AG20443 (cell line): ENCODE measurements at places on chromosomes 11 and 22.

GRCh38 chr11:13007182-13008060 lies 1.7 kb upstream of the RASSF10 start:
- no peak for DNase-seq

DNA sequence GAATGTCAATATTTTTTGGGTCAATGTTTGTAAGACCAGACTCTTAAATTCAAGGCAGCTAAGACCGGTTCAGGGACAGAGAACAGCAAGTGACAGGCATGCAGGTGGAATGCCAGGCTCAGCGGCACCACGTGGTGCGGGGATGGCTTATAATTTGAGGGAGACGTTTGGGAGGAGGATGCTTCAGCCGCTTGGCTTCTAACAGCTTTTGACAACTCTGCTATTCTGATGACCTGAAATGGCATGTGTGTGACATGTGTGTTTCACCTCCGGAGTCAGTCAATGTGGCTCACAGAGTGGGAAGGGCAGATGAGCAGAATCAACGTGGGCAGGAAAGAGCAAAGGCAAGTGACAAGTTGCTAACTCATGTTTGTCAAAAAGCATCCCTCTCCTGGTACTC lies 228.3 kb downstream of the KIRREL3 start:
- DNase-seq = no peak

GRCh38 chr11:43282607-43283440 lies 29.0 kb upstream of the API5 start:
- peak; percentile 70 for DNase-seq

DNA sequence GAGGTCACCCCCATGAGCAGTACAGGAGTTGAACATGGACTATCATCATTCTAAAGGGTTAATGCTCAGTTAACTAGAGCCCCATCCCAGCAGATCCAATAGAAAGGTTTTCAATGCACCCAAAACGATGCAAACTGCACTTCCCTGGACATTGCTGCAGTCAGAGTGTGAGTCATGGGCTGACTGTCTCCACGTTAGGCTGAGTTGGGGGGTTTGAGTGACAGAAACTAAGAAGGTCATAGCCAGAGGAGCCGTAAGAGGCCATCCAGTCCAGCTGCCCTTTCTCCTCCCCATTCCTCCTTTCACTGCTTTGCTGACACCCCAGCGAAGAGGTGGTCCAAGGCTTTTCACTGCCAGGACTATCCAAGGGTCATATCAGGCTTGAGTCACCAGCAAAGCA lies 10.5 kb upstream of the OR2AT4 start:
- no peak for DNase-seq

- DNase-seq = no peak
Measured at GRCh38 chr22:17346578-17346977, 22.7 kb upstream of the CECR2 start.

DNA sequence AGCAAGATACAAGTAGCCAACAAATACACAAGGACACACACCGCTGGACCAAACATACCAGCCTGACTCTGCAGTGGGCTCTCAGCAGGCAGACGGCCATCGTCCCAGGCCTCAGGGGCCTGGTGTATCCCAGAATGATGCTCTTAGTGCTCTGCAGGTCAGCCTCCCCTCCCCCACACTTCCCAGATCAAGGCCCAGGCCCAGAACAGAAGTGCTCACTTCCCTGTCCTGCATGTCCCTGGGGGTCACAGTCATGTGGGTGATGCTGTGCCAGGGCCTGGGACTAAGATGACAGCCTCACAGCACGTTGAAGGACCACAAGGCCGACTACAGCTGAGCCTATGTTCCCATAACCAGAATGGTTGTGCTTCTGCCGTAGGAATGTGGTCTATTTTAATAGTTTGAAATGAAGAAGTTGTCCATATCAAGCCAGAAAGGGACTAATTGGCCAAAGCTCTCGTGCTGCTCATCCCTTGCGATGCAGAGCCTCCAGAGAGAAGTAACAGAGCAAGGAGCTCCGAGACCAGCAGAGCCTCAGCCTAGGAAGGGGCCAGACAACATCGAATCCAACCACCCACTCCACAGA lies 48.6 kb downstream of the GAB4 start:
- DNase-seq = peak; percentile 4

GRCh38 chr22:40605761-40606160 lies 30.8 kb downstream of the MRTFA start:
- peak; percentile 31 for DNase-seq

DNA sequence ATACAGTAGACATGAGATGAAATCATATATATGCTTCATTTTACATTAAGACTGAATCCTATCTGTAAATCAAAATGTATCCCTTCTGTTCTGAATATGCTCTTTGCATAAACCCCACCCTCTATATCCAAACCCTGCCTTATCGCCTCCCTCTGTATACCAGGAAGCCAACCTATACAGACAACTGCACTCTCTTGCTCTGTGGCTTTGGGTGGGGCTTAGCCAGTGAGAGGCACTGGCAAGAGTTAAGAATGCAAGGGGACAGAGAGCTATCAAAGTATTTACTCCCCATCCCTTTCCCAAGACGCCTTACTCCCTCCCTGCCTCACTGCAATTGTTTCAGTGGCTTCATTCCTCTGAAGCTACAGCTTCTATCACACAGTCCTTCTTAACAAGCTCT lies 309.8 kb downstream of the TTC28 start:
- DNase-seq = no peak

GRCh38 chr11:38562562-38562961 lies 1964.5 kb upstream of the RAG2 start:
- DNase-seq = no peak

GRCh38 chr22:46041642-46042041 lies 64.7 kb upstream of the WNT7B start:
- no peak for DNase-seq

- DNase-seq = no peak
Measured at GRCh38 chr11:15476371-15476917, 361.7 kb downstream of the INSC start.

DNA sequence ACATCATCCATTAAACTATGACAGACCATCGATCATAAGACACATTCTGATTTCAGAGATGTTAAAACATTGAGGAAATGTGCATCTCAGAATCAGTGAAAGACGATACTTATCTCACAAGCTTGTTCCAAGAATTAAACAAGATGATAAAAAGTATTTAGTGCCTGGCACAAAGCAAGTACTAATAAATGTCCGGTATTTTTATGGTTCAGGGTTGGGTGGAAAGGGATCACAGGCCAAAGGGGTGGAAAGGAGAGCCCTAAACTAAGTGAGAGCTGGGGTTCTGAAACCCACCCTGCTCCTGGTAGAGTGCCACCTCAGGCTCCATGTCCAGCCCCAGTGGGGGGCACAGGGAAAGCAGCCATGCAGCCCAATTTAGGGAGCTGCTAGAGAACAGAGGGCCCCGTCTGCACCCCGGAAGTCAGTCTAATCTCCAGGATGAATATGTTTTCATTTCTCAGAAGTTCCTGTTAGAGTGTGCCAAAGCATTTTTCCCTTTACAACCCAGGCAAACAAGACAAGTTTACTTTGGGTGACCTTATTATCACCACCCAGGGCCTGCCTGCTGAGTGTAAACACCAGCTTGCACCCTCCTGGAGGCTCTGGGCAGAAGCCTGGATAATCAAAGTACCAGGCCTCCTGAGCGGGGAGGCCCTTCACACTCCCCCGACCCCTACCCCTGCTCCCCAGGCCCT lies 3.8 kb upstream of the CREB3L1 start:
- no peak for DNase-seq

- DNase-seq = no peak
Measured at GRCh38 chr22:26586556-26587325, 3.2 kb downstream of the TPST2 start.

- no peak for DNase-seq
Measured at GRCh38 chr22:27576413-27576812, 225.1 kb downstream of the MN1 start.

GRCh38 chr11:115333121-115333520 lies 171.1 kb downstream of the CADM1 start:
- DNase-seq = peak; percentile 18

DNA sequence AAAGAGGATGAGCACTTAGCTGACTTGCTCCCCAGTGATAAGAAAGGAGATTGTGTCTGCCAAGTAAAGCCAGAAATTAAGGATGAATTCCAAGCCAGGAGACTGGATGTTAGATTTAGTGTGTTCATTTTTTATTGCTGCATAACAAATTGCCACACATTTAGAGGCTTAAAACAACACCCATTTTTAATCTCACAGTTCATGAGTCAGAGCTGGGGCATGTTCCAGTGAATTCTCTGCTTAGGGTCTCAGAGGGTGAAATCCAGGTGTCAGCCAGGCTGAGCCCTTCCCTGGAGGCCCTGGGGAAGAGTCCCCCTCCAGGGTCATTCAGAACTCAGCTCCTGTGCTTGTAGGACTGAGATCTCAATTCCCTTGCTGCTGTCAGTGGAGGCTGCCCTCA lies 352.8 kb downstream of the BUD13 start:
- no peak for DNase-seq

DNA sequence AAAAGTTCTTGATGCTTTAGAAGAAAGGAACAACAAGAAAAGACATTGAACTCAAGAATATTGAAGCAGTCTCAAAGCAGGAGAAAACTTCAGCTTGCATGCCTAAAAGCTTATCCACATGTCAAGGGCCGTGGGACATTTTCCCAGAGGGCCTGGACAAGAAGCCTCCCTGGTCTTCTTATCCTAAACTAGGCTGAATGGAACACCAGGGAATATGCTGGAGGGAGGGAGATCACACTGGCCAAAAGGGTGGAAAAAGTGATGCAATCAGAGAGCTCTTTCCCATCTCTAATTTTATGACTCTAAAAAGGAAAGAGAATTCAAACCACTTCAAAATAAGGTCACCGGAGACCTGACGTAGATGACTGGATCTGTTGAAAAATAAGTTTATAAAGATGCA lies 107.2 kb downstream of the MPPED2 start:
- DNase-seq = no peak

- DNase-seq = peak; percentile 38
Measured at GRCh38 chr11:62048100-62048499, 75.7 kb upstream of the INCENP start.

DNA sequence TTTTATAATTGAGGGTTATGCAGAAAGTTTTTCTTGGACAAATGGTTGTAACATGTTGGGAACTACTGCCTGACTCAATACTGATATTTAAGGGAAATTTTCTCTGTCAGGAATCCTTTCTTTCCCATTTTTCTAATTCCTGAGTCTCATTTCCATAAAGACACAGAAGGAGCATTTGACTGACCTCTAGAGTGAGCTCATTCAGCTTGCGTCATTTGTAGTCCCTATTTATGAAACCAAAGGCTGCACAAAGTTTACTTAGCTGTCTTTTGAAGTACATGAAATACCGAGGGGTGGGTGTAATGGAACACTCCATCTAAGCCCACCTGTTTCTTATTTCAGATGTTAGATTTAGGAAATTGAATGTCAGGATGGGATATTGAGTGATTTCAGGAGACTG lies 359.5 kb upstream of the C11orf87 start:
- DNase-seq = peak; percentile 19

DNA sequence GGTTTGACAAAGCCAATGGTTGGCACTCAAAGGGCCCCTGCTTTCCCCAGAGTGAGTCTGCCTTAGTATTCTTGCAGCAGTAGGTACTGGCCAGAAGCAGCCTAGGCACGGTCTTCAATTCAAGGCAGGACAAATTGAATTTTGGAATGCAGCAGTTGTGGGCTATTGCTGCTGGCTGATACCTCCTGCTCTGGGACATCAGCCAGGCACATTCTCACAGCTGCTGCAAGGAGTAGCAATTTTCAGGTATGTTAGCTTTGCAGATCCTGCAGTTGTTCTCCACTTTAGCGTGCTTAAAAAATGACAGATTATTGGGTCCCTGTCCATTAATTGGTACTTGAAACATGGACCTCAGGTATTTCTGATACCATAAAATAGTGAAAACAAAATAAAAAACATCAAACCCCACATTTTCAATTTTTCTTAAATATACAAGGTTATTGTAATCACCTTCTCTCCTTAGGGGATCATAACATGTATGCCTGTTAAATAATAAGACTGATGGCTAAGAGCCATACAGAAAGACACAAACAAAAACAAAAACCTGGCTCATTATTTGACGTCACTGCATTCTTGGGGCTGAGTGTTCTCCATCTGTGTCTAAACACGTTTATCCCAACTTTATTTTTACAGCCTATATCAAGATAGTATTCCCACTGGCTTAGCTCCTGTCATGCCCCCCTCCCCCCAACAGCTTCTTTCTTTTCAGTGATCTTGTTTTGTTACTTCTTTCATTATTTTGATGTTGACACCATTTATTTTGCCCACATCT lies 85.1 kb upstream of the CARD18 start:
- DNase-seq = peak; percentile 10

GRCh38 chr11:128515086-128515485 lies 72.3 kb downstream of the ETS1 start:
- no peak for DNase-seq

DNA sequence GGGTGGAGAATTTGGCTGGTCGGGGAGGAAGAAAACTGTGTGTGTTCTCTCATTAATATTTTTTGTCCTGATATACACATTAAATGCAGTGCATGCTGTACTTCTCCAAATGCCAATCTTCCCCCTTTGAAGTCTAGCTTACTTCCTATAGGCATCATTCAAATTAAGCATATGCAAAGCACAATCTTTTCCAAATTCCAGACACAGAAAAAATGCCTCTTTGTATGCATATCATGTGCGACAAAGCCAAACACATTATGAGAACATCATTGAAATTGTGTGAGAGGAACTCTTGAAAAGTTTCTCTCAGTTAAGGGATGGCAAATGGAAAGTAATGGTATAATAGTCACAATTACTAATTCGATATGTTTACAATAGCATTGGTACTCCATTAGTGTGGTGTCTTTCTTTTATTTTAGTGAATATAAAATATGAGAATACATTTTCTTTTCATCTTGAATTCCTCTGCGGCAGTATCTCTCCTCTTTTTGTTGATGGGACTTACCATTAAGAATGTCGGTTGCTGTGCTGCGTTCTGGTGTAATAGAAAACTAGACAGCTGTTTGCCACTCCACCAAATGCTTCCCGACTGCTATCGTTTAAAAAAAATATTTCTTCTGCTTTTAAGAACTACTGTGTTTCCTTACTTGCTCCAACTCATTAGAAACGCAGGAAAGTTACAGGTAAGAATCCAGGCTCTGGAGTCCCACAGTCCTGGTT lies 19.3 kb upstream of the NRIP3 start:
- no peak for DNase-seq

- DNase-seq = no peak
Measured at GRCh38 chr22:36464715-36465231, 16.7 kb downstream of the TXN2 start.

- DNase-seq = no peak
Measured at GRCh38 chr11:10632483-10632882, 61.1 kb downstream of the IRAG1 start.
